ENCODE measurements at places on chromosomes 2 and 18.

DNA sequence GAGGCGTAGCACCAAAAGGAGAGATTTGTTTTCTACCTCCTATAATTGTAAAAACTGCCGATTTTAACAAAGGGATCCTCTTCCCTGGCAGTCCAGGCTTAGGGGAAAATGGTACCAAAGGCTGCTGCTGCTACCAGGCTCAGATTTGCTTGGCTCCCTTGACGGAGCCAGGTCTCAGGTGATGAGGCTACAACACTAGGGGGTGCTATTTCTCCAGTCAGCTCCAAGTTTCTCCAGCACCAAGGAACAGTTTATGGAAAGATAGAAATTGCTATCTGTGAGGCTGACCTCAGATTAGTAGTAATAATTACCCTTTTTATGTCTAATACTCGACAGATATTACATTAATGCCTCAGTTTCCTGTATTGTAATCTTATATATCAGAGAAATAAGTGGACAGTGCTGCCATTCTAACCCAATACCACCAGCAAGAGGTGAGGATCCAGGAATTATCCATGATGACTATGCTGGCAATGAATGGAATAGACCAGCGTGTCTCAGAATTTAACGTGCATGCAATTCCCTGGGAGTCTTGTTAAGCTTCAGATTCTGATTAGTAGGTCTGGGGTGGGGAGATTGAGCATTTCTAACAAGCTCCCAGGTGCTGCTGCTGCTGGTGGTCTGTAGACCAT is 111.3 kb downstream of the ESCO1 start:
- H3K4me3 ChIP-seq, result no peak overlapping the region
- DNase-seq, result peak; percentile 48
- no peak overlapping the region for H3K27ac ChIP-seq
- no peaks in the 10 kb centered on the region for H3K36me3 ChIP-seq
- peaks cover 7% of the 10 kb centered on the region for H3K4me1 ChIP-seq
- H3K27me3 ChIP-seq, result peaks cover 5% of the 10 kb centered on the region

GRCh38 chr18:54223568-54224241 is 764 bp downstream of the MBD2 start:
- H3K4me3 ChIP-seq, result peak overlapping the region; percentile 96
- H3K36me3 ChIP-seq, result peaks cover 25% of the 10 kb centered on the region
- peak; percentile 64 for DNase-seq
- peak overlapping the region; percentile 95 for H3K27ac ChIP-seq
- H3K27me3 ChIP-seq, result no peaks in the 10 kb centered on the region

DNA sequence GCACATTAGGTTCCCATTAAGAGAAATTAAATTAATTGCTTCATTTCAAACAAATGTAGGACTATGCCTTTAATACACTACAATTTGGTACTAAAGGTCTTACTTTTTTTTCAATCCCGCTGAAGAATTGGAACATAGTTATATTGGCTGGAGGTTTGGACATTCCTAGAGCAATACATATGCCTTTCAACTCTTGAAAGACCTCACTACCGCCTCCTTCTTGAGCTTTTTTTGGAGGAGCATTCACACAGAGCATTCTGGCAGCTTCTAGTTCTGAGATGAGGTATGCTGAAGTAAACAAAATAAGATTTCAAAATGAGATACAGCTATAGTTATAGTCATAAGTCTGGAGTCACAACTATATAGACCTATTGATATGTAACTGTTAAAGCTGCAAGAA is 10.9 kb downstream of the FAM98A start:
- peaks cover 36% of the 10 kb centered on the region for H3K36me3 ChIP-seq
- H3K4me1 ChIP-seq, result peaks cover 3% of the 10 kb centered on the region
- DNase-seq, result no peak
- H3K27ac ChIP-seq, result no peak overlapping the region

DNA sequence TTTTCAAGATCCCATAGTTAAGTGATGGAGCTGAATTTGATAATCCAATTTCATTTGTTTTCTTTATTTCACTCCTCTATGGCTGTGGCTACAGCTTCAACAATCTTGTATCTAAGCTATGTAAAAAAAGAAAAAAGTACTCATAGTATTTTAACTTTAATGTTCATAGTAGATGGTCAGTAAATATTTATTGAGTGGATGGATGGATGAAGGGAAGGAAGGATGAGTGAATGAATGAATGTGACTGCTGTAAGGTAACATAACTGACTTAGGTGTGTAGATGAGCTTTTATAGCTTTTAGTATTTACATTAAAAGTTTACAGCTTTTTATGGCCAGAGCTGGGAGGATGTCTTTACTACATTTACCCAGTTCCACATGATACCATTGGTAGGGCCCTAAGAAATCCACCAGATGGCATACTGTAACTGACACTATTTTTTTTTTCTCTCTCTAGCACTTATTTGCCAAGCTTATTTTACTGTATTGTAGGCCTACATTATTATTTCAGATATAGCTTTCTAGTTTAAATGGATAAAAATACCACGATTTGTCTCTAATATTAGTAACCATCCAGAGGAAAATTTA is 13.4 kb upstream of the HRH4 start:
- no peak overlapping the region for H3K4me3 ChIP-seq
- DNase-seq, result no peak
- no peak overlapping the region for H3K27ac ChIP-seq
- H3K4me1 ChIP-seq, result peaks cover 14% of the 10 kb centered on the region

GRCh38 chr2:2940061-2940460 is 437.6 kb downstream of the EIPR1 start:
- H3K4me1 ChIP-seq, result no peaks in the 10 kb centered on the region
- H3K4me3 ChIP-seq, result no peak overlapping the region
- no peak for DNase-seq
- no peaks in the 10 kb centered on the region for H3K27me3 ChIP-seq
- H3K27ac ChIP-seq, result no peak overlapping the region
- H3K36me3 ChIP-seq, result no peaks in the 10 kb centered on the region

DNA sequence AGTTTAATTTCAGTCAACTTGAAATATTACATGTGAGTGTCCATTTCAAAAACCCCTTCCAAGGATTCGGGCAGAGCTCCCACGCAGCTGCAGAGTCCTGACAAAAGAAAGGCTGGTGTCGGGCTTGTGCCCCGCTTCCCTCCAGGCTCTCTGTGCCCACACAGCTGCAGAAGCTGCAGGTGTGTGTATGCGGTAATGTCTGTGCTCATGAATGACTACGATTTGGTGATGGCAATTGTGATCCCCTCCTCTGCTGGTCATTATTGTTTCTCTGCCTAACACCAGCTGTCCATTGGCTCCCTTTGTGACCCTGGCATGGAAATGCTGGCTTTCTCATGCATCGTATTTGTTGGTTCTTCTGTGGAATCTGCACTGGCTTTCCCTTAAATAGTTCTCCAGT is 224.8 kb downstream of the NUP35 start:
- no peak overlapping the region for H3K27ac ChIP-seq
- no peaks in the 10 kb centered on the region for H3K36me3 ChIP-seq
- H3K4me3 ChIP-seq, result no peak overlapping the region
- H3K27me3 ChIP-seq, result no peaks in the 10 kb centered on the region
- no peaks in the 10 kb centered on the region for H3K4me1 ChIP-seq
- no peak for DNase-seq

GRCh38 chr2:186254759-186255158 is 231.3 kb upstream of the ZC3H15 start:
- H3K4me1 ChIP-seq, result no peaks in the 10 kb centered on the region
- H3K27me3 ChIP-seq, result no peaks in the 10 kb centered on the region
- no peaks in the 10 kb centered on the region for H3K36me3 ChIP-seq
- H3K27ac ChIP-seq, result no peak overlapping the region

DNA sequence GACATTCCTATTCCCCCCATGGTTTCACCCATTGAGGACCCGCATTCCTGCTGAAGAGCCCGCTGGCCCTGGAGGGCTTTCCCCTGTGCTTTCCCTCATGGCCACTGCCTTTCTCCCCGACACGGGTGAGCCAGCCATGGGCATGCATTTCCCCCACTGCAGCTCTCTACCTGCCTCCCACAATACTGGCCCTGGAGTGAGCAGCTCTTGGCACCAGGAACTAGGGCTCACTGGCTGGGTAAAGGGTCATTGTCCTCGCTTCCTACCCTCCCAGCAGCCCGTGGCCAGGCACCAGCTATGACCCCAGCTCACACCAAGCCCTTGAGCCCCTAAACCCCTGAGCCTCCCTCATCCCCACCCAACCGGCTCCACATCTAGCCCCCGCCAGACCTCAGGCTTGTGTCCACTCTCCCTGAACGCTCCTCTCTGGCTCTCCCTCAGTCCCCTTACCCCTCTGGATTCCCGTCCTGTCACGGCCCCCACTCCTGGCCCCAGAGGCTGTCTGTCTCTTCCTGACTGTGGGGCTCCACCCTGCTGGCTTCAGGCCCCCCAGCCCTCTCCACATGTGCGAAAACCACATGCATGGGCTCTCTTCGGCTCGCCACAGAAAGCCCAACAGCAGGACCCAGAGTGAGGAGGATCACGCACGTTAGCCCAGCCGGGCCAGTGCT is 199.8 kb downstream of the ZFP36L2 start:
- no peak for DNase-seq
- no peaks in the 10 kb centered on the region for H3K27me3 ChIP-seq
- H3K36me3 ChIP-seq, result no peaks in the 10 kb centered on the region
- peaks cover 2% of the 10 kb centered on the region for H3K4me1 ChIP-seq

DNA sequence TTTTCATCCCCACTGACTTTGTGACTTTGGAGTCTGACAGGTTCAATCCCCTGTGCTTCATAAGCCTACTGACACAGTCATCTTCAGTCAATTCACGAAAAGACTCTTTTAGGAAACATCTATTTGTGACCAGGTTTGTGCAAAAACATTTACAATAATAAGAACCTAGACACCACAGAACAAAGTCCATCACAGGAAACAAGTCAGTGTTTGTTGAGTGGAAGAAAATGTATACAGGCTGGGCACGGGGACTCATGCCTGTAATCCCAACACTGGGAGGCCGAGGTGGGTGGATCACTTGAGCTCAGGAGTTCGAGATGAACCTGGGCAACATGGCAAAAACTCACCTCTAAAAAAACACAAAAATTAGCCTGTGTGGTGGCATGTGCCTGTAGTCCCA is 49.7 kb downstream of the TGFA start:
- no peaks in the 10 kb centered on the region for H3K4me1 ChIP-seq
- no peak overlapping the region for H3K4me3 ChIP-seq
- H3K27me3 ChIP-seq, result peaks cover 17% of the 10 kb centered on the region
- DNase-seq, result no peak
- H3K27ac ChIP-seq, result no peak overlapping the region
- no peaks in the 10 kb centered on the region for H3K36me3 ChIP-seq

DNA sequence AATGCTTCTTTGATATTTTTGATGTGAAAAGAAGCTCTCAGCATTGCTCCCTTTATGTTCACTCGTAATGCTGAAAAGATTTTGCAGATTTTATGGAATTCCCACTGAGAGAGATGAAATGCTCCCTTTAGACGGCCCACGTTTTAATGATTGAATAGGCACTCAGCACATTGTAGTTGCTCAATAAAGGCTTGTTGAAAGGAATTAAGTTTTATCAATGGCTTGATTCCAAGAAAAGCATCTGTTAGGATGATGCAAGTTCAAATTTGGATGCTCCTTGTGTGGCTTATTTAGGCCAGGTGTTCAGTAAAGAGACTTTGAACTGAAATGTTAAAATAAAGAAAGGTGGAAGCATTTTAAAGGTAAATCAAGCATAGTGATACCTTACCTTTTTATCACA is 725.1 kb downstream of the EPHA4 start:
- H3K27ac ChIP-seq, result no peak overlapping the region
- no peak for DNase-seq
- H3K4me1 ChIP-seq, result no peaks in the 10 kb centered on the region
- H3K27me3 ChIP-seq, result no peaks in the 10 kb centered on the region
- H3K4me3 ChIP-seq, result no peak overlapping the region
- H3K36me3 ChIP-seq, result no peaks in the 10 kb centered on the region

GRCh38 chr2:73828818-73829570 is at the start of gene STAMBP:
Gene STAMBP, plus strand, starts transcription at chr2:73828961. Its CDS starts 1,896 bp downstream, at chr2:73830857.
- DNase-seq, result peak; percentile 96
- peak within 1 kb of the TSS; percentile 93 for H3K4me3 ChIP-seq
- H3K4me1 ChIP-seq, result peaks cover 46% of the 10 kb centered on the region

DNA sequence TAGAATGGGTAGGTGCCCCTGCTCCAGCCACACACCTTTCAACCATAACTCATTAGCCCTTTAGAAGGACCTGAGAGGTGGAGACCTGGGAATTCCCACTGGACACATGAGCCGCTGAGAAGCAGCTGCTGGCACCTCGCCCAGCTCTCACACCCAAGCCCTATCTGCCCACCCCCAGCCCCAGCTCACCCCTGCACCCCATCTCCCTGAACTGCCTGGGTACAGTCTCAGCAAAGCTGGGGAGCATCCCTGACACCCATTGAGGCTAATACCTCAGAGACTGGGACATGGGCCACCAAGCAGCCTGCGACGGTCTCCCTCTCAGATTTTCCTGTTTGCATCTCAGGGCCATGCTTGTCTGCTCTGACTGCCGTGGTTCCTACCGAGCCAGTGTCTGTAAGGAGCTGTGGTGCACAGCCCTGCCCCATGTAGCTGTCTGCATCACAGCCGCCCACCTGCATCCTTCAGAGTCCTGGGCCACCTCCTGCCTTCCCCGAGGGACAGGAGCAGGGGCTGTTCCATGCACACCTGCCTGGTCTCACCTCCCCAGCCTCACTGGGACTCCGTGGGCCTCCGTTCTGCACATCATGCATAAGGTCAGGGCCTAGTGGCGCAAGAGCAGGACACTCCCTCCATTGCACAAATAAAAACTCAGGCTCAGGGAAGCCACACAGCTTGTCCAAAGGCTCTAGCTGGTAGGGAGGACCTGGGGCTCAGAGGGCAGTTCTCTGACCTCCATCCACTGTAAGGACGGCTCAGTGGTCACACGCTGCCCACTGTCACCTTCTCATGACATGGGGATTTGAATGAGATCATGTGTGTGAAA is 90.0 kb downstream of the SEPTIN10 start:
- no peak overlapping the region for H3K27ac ChIP-seq
- no peaks in the 10 kb centered on the region for H3K4me1 ChIP-seq
- H3K27me3 ChIP-seq, result peaks cover 4% of the 10 kb centered on the region
- no peak overlapping the region for H3K4me3 ChIP-seq
- no peaks in the 10 kb centered on the region for H3K36me3 ChIP-seq

DNA sequence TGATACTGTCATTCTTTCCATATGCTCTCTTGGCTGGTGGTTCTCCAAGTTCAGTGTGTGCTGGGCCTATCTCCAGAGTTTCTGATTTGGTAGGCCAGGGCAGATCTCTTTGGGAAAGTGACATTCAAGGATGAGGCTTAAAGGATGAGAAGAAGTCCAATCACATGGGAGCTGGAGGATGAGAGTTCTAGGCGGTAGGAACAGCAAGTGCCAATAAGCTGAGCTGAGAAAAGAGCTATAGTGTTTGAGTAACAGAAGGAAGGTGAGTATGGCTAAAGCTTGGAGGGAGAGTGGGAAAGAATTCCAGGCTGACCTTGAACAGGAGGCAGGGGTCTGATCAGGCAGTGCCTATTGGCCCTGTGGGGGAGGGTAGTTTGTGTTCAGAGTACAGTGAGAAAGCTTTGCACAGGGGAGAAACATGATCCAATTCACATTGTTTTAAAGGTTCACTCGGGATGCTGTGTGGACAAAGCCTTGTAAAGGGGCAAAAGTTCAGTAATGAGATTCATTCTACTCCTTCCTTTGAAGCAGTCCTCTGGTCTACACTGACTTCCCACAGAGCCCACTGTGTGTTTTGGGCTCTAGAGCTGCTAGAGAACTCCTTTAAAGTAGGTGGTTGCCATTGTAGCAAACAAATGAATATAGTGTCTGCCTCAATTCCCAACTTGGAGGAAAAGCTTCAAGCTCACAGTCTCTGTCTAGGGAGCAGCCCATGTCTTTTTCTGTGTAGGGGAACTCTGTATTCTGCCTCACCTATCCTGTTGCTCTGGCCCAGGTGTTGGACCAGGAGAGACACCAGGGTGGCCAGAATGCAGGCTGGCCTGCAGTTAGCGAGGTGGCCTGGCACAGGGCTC is 81.8 kb downstream of the FASTKD2 start:
- H3K27ac ChIP-seq, result no peak overlapping the region
- H3K36me3 ChIP-seq, result no peaks in the 10 kb centered on the region
- DNase-seq, result no peak

- peaks cover 2% of the 10 kb centered on the region for H3K27me3 ChIP-seq
- H3K4me1 ChIP-seq, result no peaks in the 10 kb centered on the region
- H3K36me3 ChIP-seq, result no peaks in the 10 kb centered on the region
These were observed 173.9 kb upstream of the SKOR2 start for GRCh38 chr18:47425365-47425764.

Data from activated CD8-positive, alpha-beta memory T cell treated with anti-CD3 and anti-CD28 coated beads, Interleukin-2, amount 10 ng/mL, durations not matched to agents 7 days and 5 days (primary cell).